ENCODE measurements at places on chromosomes 5 and 9. TPM values are rescaled to one million over a fixed set of nuclear protein-coding genes. Genes with fewer than 3 reads are reported as not detected.

Gene SELENOP
- 185 TPM for total RNA-seq

Gene UGCG
- total RNA-seq = 44.6 TPM

DNA sequence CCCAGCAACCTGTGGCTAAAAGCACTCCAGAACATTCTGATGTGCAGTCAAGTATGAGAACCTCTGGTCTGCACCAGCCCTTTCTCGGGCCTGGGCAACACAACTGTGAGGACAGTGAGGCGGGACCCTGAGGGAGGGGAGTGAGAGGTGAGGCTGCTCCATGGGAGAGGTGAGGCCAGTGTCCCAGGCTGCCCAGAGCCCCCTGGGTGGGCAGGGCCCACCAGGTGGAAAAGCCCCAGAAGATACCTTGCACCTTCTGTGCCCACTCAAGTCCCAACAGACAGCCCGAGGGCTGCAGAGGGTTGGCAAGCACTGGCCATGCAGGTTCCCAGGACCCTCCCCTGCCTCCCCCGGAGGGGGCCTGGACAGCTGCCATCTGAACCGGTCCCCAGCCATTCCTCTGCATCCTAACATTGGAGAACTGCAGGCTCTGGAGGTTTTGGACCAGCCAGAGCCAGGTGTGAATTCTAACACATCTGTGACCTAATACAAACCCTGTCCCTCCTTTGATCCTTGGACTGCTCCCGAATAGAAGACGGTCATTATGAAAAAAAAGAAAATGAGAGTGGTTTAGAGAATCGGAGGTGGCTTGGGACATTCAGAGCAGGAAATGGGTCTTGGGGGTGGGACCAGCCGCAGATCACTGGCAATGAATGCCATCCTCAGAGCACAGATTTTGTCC, 57.0 kb downstream of the DUSP1 start:
- DNase-seq = no peak

- peak; percentile 43 for DNase-seq
Observed at GRCh38 chr9:96071076-96071814, 195.8 kb downstream of the ERCC6L2 start.

- DNase-seq = no peak
Observed at GRCh38 chr9:129263836-129264235, 85.8 kb upstream of the IER5L start.

- DNase-seq = no peak
Observed at GRCh38 chr5:154031937-154032489, 6.7 kb downstream of the FAM114A2 start.

DNA sequence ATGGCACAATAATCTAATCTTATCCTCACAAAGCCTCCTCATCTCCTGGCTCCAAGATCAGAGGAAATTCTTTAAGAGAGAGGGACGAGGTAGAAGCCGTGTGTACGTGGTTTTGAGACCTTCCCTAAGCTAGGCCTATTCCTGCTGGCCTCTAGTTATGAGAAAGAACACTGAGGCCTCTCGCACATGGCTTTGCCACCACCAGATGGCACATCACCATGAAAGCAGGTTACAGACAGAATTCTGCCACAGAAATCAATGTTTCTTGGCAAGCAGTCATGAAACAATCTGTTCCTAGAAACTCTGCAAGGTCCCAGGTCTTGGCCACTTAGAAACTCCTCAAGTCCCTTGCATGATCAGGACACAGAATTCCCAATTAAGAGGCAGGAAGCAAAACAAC, 268.2 kb upstream of the TAS2R1 start:
- DNase-seq = peak; percentile 68

GRCh38 chr9:134059661-134060395, 8.0 kb downstream of the BRD3 start:
- DNase-seq = no peak

DNA sequence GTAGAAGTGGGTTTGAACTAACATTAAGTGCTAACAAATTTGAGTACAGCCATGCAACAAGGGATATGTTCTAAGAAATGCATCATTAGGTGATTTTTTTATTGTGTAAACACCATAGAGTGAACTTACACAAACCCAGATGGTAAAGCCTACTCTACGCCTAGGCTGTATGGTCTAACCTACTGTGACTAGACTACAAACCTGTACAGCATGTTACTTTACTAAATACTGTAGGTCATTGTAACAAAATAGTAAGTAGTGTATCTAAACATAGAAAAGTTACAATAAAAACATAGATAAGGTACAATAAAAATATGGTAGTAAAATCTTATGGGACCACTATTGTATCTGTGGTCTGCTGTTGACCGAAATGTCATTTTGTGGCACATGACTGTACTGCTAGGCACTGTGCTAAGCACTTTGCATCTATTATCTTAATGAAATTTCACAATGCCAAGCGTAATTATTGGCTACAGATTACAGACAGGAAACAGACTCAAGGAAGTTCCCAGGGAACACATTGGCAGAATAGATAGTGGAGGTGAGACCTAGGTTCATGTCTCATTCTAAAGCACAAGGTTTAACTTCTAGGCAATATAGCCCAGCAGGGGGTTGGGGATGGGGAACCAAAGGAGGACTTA, 62.7 kb downstream of the ATP10B start:
- no peak for DNase-seq

Measured in tongue (tissue), 3 donors.